ENCODE measurements at places on chromosomes 1 and 21.
A peak's percentile ranks its signal among the peaks of the same experiment; 100 is the strongest.

- no peak for DNase-seq
Observed at GRCh38 chr1:19210772-19211549, 895 bp upstream of the UBR4 start.

DNA sequence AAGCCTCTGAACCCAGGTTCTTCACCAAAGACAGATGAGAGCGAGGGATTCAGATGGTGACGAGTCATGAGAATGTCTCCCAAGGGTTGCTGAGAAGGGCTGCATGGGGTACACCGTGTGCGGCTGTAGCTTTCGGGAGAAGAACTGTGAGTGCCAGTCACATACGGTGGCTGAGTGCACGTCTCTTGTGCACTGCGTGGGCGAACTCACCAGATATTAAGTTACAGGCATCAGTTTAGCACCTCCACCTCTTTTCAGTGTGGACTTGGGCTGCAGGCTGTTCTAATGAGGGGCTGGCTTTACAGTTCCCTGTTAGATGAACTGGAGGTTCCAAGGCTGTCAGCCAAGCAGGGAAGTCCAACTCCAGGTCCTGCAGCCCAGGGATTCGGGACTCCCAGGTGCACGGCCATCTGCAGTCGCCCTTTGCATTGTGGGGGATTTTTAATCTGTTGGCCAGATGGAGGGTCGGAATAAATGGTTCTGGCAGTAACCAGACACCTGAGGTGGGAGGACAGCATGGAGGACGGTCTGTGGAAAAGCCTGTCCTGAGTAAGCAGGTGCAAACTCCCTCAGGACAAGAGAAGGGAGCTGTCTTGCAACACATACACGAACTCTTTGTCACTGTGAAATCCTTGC is 26.5 kb upstream of the AVPR1B start:
- DNase-seq: no peak

DNA sequence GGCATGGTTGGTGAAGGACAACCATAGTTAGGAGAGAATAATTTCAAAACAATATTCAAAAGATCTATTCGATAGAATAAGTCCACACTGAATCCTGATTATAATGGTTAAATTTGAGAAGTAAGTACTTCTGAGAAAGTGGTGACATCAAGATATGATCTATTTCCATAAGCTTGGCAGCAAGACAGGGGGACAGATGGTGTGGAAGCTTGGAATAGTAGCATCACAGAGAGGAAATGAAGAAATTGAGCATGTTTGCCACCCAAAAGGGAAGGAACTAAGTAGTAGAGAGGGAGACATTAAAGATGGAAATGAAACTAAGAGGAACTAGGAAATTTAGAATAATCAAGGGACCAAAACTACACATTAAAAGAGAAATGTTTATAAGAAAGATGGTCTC is 94.5 kb downstream of the OLFM3 start:
- no peak for DNase-seq

GRCh38 chr1:153774780-153775457 is at the start of gene SLC27A3:
TSS of gene SLC27A3 (plus strand) at chr1:153775407. CDS start at chr1:153775498, 91 bp downstream.
- DNase-seq: no peak

- no peak for DNase-seq
Observed at GRCh38 chr1:76939817-76940216, 72.5 kb downstream of the ST6GALNAC5 start.

DNA sequence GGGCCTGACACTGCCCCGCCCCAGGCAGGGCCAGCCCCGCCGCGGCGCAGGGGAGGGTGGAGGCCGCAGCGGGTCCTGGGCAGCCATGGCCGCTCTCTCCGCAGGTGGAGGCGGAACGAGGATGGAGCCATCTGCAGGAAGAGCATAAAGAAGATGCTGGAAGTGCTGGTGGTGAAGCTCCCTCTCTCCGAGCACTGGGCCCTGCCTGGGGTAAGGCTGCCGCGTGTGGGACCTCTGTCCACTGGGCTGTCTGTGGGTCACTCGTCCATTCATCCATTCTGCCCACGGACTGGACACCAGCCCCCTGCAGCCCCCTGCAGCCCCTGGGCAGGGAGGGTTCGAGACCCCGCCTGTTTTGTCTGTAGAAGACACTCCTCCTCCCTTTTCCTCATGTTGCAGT is 18.4 kb upstream of the LRRC3 start:
- DNase-seq: no peak

GRCh38 chr21:25834381-25834780 is 99.6 kb downstream of the GABPA start:
- no peak for DNase-seq

GRCh38 chr1:15432324-15432723 is 5.9 kb upstream of the CTRC start:
- no peak for DNase-seq

DNA sequence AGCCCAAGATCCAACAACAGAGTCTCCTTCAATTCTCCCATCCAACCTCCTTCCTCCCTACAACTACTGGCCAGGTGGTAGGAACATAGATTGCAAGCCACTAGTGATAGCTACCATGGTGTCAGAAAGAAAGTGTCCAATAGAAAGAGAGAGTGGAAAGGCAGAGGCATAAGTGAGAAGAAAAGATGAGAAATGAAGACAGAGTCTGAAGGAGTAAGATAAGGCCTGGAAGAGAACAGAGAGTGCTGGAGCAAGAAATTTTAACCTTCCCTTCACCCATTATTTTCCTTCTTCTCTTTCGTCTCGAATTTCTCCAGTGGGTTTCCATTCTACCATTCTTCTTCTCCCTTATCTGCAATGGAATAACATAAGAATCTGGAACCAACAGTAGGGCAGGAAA is 57.9 kb downstream of the CDC42BPA start:
- DNase-seq: no peak

DNA sequence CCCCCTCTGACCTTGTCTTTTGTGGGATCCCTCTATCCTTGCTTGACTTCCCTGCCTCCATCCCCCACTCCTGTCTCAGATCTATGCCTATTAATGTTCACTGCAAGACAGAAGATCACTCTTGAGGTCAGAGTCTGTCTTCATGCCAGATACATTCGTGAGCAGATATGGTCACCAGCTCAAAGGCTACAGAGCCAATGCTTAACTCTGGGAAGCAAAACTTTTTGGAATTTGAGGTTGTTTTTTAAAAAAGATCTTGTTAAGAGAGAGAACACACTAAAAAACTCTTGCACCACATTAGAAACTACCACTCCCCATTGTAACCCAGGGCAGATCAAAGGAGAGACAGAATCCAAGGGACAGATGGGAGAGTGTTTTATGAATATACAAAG is 17.1 kb upstream of the A3GALT2 start:
- DNase-seq: no peak

DNA sequence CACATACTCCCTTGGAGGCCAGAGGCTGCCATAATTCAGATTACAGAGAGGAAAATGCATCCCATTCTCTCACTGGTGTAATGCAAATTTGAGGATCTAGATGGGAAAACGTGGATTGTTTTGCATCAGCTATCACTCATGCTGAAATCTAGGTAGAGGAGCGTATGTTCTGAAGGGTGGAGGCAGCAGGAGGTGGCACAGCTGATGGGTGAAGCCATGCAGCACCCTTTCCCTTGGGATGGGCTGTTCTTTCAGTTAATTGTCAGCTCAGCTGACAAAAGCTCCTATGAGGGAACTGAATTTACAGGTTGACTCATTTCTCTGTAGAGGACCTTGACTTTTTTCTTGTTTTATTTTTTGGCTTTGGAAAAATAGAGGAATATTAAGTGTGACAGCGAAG is 41.8 kb downstream of the CAMTA1 start:
- no peak for DNase-seq

- DNase-seq: peak; percentile 40
Observed at GRCh38 chr1:182962554-182963115, 9.7 kb upstream of the SHCBP1L start.

DNA sequence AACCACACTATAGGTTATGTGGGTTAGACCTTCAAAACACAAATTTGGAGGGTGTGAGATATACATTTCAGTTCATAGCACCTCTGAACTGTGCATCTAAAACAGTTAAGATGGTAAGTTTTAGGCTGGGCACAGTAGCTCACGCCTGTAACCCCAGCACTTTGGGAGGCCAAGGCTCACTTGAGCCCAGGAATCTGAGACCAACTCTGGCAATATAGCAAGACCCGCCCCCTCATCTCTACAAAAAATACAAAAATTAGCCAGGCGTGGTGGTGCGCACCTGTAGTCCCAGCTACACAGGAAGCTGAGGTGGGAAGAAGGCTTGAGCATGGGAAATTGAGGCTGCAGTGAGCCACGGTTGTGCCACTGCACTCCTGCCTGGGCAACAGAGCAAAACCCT is 47.9 kb downstream of the NAV1 start:
- no peak for DNase-seq

DNA sequence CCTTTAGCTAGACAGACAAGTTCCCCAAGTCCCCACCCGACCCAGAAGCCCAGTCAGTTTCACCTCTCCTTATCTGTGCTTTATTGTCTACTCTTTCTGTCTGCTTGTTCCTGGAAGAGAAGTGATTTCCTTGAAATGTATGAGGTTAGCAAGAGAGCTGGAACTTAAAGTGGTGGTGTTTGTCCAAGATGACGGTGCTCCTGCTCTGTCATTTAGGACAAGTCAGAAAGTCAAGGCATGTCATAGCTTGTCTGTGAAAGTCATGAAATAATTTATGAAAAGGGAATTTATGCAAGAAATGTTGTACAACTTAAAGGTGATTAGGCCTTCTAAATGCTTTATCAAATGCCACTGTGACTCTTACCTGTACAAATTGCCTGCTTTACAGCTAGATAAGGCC is 178.1 kb downstream of the PLA2G4A start:
- DNase-seq: no peak

GRCh38 chr1:173661763-173662162 is 7.9 kb downstream of the ANKRD45 start:
- DNase-seq: no peak

DNA sequence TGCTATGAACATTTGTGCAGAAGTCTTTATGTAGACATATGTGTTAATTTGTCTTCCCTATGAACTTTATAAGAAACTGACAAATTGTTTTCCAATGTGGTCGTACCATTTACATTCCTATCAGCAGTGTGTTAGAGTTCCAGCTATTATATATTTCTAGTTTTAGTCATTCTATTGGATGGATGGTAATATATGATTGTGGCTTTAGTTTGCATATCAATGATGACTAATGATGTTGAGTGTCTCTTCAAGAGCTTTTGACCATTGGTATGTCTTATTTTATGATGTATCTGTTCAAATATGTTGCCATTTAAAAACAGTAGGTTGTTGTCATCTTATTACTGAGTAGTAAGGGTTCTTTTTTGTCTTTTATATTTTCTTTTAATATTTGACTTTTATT is 16.2 kb upstream of the ZNF326 start:
- no peak for DNase-seq

- no peak for DNase-seq
Observed at GRCh38 chr1:62424411-62424810, 12.4 kb upstream of the USP1 start.

- no peak for DNase-seq
Observed at GRCh38 chr1:70234733-70235132, 13.6 kb downstream of the SRSF11 start.

- no peak for DNase-seq
Observed at GRCh38 chr1:92882819-92883218, 51.0 kb downstream of the RPL5 start.

DNA sequence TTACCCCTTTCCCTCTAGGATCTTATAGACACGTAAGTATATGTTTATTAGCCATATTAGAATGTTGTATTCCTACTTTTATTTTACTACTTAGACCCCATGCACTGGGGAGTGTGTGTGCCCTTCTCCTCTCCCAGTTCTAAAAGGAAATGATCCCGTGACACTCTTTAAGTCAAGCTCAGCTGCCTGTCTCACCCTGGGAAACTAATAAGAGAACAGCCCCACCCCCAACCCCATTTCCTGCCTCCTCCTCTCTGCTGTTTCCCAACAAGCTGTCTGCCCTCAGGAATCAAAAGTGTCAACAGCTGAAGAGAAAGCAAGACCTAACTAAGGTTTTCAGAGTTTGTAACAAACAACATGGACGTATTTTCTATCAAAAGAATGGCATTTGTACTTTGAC is 92.6 kb upstream of the VAV3 start:
- DNase-seq: no peak

GRCh38 chr1:2574350-2574749 is 12.2 kb upstream of the PRXL2B start:
- DNase-seq: no peak

GRCh38 chr1:26470878-26471497 is 1.3 kb upstream of the HMGN2 start:
- DNase-seq: no peak

DNA sequence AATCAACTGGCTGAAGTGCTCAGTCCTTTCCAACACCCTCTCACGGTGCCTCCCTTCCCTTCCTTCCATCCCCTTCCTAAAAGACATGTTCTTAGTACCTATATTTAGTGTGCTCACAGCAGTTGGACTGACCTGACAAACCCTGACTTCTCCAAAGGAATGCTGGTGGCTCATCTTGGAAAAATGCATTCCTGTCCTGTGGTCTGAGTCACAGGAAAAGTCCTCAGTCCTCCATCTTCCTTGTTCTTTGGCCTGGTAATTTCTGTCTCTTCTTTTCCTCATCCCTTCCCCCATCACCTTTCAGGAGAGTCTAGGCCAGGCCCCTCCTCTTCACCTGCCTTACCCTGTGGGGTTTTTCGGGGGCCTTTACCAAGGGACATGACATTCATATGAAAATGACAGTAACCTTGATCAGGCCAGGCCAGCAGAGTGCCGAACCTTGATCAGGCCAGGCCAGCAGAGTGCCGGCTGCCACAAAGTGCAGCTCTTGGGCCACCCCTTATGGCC is 7.2 kb downstream of the ATP1B1 start:
- DNase-seq: no peak

DNA sequence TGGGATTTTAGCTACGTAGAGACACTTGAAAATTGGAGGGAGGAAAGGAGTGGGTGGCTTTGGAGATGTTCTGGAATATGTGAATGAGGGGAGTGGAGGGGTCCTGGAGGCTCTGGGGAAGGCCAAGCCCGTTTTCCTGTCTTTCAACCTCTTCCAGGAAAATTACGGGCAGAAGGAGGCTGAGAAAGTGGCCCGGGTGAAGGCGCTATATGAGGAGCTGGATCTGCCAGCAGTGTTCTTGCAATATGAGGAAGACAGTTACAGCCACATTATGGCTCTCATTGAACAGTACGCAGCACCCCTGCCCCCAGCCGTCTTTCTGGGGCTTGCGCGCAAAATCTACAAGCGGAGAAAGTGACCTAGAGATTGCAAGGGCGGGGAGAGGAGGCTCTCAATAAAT is 442 bp upstream of the RUSC1 start:
- DNase-seq: no peak

DNA sequence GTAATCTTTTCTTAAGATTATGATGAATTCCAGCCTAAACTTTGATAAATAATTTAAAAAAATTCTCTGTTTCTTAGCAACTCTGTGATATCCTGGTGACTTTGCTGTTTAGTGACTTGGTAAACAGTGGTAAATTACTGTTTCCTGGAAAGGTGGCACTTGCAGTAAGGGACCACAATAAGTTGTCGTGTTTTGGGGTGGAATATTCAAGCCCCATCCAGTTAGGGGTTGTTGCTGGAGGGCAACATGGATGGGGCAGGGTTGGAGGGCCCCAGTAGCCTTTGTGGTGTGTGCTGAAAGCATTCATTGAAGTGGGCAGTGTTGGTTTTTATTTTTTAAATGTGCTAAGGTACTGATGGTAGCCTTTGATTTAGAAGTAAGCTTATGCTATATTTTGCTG is 30.3 kb downstream of the PRDM2 start:
- DNase-seq: no peak

GRCh38 chr1:82319546-82319945 is 518.8 kb downstream of the ADGRL2 start:
- no peak for DNase-seq
